ENCODE measurements at places on chromosomes 4 and X.
A peak's percentile ranks its signal among the peaks of the same experiment; 100 is the strongest.

DNA sequence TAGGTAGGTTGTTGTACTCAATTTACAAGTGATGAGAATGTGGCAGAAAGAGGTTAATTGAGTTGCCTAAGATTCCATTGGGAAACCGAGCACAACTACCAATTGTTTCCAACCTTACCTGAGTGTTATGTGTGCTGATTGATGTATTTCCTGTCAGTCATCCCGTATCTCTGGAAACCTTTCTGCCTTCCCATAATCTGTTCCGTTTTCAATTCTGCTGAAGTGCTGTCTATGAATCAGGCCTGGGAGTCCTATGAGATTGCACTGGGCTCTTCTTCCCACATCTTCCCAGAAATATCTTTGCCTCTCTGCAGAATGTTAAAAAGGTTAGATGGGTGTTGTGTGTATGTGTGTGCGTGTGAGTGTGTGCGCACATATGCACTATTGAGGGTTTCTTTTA is 229.5 kb upstream of the ANXA3 start:
- no peak for DNase-seq

DNA sequence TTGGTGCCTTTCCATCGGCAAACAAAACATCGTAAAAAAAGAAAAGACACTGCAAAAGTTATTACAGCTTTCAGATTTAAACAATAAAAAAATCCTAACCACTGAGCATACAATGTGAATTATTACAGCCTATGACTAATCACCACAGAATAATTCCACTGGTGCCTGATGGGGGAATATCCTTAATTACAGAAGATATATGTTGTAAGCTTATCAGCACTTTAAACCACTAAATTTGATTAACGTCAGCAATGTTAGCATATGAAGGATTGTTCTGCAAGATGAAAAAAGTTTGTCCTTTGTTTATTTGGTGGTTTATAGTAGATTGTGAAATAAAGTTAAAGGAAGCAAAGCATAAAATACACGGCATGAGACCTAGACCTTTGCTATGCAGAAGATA is 210.2 kb upstream of the ADAMTS3 start:
- DNase-seq, result no peak

GRCh38 chr4:126386512-126386911 is 1071.8 kb downstream of the FAT4 start:
- DNase-seq, result no peak

DNA sequence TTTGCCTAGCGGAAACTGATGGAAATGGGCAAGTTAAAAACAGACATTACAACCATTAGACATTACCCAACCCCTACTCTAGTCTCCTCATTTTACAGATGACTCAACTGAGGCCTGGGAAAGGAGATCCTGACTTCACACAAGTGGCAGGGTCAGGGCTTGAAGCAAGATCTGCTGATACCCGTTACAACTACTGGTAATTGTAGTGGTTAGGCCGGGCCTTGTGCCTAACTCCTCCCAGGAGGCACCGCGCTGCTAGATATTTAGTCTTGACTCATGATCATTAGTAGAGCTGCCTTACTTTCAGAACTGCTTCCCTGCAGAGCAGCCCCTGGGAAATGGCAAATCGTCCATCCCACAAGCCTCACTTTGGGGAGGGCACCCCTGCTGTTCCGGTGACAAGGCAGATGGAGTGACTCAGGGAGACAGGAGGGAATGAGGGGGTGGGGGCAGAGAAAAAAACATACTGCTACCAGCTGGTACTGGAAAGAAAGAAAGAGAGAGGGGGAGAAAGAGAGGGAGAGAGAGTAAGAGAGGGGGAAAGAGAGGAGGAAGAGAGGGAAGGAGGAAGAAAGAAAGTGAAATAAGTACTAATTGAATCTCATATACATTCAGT is 12.2 kb downstream of the ARHGEF6 start:
- no peak for DNase-seq

- no peak for DNase-seq
Measured at GRCh38 chrX:10800796-10801195, 180.4 kb upstream of the MID1 start.

- DNase-seq, result no peak
Measured at GRCh38 chr4:130722361-130722760, 1626.4 kb downstream of the C4orf33 start.

GRCh38 chrX:119539872-119540271 is 25.3 kb downstream of the STEEP1 start:
- no peak for DNase-seq

DNA sequence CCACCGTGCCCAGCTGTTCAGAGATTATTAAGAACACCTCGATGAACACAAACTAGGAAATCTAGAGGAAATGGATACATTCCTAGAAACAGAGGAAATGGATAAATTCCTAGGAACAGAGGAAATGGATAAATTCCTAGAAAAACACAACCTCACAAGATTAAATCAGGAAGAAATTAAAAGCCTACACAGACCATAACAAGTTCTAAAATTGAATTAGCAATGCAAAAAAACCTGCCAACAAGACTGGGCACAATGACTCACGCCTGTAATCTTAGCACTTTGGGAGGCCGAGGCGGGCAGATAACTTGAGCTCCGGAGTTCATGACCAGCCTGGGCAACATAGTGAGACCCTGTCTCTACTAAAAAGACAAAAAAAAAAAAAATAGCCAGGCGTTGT is 13.1 kb upstream of the IDS start:
- DNase-seq, result no peak

DNA sequence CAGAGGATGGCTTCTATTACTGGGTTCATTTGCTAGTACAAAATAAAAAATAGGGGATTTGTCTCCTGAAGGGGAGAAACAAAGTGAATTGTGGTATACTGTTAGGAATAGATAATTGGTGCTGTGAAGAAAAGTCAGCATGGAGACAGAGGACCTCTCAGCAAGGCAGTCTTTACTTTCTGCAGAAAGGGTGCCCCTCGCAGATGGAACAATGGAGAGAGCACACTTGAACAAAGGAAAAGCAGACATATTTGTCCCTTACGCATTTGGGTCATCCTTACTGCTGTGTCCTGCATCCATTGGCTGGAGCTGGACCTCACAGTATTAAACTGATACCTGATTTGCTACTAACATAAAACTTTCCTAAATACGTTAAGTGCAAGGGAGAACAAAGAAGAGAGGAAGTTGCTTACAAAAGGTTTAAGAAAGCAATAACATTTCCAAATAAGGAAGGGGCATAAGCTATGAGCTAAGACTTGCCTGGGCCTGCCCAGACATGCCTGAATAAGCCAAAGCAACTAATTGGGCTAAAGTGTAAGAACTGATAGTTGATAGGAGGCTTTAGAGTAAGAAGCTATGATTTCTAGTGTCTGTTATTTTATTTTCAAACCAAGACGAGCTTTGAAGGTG is 83.8 kb downstream of the CCKAR start:
- no peak for DNase-seq

GRCh38 chr4:180539284-180539683 is 1703.9 kb upstream of the TENM3 start:
- DNase-seq, result no peak

DNA sequence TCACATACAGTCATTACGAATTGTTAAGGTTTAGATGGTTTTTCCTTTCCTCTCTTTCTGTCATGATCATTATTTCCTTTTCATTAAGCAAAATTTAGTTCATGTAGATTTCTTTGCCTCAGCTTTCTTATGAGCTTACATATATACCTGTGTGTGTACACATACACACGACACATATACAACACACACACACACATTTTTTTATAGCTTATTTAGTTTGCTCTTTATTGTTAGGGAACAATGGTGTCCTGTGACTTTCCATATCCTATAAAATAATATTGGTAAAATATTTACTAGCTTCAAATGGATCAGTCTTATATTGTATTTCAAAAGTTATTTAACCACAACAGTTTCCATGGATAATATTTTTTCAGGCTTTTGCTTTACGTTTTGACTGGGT is 840.7 kb downstream of the PCDH18 start:
- no peak for DNase-seq

DNA sequence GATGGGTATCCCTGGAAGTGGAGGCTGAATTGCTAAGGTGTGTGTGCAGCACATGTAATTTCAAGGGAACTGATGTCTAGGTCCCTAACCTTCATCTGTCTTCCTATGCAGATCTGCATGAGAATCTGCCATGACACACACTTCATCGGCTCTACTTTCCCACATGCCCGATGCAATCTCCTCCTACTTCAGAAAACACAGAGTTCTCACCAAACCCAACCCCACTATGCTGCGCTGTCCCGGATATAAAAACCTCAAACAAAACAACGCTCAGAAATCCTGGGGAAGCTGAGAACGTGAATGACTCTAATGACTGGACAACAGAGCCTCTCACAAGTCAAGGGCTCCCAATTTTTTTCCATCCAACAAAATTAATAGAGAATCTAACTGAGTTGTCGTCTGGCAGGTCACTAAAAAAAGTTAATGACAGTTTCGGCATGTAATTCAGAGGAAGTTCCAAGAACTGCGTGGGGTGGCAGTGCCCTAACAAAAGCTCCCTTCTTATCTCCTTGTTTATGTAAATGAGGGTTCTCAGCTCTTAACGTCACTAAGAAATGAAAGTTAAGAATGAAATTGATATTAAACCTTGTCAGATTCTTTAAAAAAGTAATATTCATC is 39.0 kb downstream of the STX18 start:
- DNase-seq, result no peak

DNA sequence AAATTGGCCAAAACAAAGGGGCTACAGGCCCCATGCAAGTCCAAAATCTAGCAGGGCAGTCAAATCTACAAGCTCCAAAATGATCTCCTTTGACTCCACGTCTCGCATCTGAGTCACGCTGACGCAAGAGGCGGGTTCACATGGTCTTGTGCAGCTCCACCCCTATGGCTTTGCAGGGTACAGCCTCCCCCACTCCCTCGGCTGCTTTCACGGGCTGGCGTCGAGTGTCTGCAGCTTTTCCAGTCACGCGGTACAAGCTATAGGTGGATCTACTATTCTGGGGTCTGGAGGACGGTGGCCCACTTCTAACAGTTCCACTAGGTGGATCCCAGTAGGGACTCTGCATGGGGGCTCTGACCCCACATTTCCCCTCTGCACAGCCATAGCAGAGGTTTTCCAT is 99.2 kb upstream of the KCNIP4 start:
- DNase-seq, result no peak

DNA sequence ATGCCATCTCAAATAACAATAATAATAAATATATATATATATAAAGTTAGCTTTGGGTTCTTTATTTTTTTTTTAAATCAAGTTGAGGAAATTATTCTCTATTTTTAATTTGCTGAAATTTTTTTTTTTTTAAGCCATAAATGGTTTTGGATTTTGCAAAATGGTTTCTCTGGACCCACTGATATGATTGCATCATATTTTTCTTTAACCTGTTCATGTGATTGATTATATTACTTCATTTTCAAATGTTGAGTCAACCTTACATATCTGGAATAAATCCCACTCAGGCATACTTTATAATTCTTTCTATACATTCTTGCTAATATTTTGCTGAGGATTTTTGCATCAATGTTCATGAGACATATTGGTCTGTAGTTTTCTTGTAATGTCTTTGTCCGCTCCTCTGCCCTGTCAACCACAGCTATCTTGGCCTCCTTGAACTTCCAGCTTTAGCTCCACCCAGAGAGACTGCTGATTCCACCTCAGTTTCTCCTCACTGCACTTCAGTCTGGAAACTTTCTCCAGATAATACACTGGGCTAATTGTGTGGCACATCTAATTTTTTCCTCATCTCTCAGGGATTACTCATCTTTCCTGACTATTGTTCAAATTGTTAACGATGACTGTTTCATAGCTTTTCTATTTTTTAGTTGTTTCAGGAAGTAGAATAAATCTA is 160.9 kb upstream of the GIMD1 start:
- no peak for DNase-seq

- DNase-seq, result no peak
Measured at GRCh38 chrX:104833401-104833800, 267.4 kb downstream of the IL1RAPL2 start.

DNA sequence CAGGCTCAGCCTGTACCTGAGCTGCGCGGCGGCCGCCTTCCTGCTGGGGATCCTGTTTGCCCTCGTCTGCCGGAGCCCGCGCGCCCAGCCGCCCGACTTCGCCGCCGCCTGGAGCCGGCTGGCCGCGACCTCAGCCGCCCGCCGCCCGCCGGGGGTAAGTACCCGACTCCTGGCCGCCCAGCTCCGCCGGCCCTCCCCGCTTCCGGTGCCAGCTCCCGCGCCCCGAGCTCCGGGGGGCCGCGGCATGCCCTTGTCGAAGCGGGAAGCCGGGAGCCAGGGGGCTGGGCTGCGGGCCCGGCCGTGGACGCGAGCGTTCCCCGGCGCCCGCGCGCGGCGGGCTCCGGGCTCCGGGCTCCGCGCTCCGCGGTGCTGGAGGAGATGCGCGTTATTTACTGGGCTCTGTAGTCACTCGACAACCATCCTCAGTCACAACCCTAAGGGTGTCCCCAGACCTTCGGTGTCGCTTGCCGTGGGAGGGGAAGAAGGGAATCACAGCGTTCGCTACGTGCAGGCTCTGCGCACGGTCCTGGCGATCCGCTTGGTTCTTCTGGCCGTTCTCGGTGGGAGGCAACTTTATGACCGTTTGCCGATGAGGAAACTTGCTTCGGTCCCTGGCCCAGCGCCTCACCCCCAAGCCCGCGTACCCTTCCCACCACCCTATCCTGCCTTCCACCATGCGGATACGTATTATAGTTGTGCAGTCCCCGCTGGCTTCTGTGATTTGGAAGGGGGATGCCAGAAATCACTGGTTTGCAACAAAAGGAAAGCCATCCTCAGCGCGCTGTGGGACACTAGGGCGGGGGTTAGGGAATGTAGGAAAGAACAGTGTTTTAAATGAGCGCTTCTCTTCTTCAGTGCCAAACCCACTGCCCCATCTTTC is 944 bp downstream of the SNX25 start:
- DNase-seq, result peak; percentile 7

DNA sequence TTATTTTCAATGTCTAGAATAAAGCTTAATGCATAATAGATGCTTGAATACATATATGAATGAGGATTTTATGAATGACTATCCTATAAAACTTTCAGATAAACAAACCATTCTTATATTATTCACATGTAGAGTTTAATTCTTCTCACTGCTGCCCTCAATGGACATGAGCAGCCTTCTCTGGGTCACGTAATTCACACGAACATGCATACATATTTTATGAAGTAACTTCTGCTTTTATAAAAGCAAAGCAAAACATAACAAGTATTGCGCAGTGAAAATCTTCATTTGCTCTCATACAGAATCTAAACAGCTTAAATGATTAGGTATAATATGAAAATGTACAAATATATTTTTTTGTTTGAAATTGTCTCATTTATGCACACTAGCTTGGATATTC is 116.7 kb downstream of the TMA16 start:
- no peak for DNase-seq

GRCh38 chr4:8775121-8775520 is 96.5 kb downstream of the HMX1 start:
- no peak for DNase-seq
